ENCODE measurements at places on chromosomes 16 and 17.

- no peak for DNase-seq
These were observed 38.5 kb downstream of the OTOA start for GRCh38 chr16:21702276-21702675.

GRCh38 chr17:56779322-56779721 lies 54.4 kb downstream of the C17orf67 start:
- no peak for DNase-seq

DNA sequence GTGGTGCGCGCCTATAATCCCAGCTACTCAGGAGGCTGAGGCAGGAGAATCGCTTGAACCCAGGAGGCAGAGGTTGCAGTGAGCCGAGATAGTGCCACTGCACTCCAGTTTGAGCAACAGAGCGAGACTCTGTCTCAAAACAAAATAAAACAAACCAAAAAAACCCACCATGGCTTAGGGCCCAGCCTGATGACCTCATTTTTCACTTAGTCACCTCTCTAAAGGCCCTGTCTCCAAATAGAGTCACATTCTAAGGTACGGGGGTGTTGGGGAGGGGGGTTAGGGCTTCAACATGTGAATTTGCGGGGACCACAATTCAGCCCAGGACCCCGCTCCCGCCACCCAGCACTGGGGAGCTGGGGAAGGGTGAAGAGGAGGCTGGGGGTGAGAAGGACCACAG lies 1.4 kb upstream of the STH start:
- DNase-seq: no peak

DNA sequence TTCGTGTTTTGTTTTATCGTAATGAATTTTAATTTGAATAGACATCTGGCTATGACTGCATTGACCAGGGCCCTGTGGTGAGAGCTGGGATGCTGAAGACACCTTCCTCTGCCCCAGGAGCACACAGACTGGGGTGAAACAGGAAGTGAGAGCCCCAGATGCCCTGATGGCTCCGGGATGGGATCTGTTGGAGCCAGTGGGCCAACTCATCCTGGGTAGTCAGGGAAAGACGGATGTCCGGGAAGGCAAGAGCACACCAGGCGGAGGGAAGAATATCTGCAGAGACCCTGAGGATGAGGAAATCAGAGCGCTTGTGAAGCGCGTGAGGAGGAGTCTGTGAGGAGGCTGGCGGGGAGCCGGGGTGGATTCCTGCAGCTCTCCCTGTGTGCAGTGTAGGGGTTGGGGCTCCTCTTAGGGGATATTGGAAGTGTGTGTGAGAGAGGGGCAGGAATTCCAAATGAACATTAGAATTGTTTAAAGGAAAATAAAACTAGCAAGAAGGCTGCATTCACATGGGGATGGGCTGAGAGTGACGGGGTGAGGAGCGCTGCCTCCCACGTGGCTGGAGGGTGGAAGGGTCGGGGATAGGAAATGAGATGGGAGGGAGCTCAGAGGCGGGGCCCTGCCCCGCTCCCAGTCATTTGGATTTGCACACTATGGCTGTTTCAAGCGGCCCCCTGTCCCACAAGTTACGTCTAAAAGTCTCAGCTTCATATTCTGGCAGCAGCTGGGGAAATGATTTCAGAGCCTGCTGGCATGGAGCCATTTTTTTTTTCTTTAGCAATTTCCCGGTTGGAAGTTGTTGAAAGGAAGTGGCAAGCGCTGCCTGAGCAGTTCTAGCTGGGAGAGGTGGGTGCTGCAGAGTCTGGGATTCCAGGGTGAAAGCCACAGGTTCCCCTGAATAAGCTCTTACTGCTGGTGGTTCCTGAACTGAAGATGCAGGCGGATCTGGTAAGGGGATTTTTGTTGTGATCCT lies 71.2 kb upstream of the LGALS9 start:
- DNase-seq: no peak

- no peak for DNase-seq
These were observed 505.3 kb downstream of the HAPSTR1 start for GRCh38 chr16:9596788-9597187.

DNA sequence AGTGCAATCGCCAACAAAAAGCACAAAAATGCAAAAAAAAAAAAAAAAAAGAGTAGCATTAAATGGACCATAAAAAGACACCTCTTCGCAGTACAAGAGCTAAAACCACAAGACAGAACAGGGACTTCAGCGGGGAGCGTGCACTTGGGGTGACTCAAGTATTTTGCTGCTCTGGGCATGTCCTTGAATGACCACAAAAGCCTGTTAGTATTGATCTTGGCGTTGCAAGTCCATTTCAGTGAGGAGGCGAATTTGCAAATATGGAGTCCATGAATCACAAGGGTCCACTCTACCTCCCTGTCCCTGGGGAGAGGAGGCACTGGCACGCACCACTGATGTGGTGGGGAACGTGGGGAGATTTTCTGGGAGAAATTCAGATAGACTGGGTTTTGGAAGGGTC lies 78.9 kb downstream of the CNGB1 start:
- DNase-seq: no peak

DNA sequence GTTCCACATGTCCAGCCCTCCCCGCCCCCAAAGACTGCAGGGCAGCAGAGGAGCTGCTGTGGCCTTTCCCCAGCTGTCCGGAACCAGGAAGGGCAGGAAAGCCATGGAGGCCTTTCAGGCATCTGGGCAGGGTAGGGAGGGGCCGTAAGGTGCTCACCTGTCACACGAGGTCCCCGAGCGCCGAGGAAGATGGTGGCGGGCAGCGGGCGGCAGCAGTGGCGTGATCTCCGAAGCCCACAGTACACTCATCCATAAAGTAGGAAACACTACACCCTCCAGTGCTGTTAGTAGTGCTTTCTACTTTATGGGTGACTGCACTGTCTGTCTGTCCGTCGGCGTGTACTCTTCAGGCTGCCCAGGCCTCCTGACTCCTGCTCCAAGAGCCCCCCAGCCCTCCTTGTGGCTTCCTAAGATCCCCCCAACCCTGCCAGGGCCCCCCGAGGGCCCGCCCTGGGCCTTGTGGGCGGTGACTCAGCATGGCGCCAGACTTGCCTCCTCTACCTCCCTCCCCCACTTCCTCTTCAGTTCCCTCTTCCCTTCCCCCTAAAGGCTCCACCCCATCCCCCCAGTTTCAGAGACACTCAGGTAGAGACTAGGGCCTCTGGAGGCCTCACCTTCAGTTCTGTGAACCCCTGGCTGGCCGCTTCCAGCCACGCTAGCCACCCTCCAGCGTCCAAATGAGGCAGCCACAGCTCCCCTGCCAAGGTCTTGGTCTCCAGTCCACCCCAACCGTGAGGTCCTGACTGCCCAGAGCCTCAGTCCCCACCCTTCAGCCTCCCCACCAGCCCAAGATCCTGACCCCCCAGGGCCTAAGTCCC lies 2.6 kb upstream of the TSPOAP1 start:
- DNase-seq: peak; percentile 84

DNA sequence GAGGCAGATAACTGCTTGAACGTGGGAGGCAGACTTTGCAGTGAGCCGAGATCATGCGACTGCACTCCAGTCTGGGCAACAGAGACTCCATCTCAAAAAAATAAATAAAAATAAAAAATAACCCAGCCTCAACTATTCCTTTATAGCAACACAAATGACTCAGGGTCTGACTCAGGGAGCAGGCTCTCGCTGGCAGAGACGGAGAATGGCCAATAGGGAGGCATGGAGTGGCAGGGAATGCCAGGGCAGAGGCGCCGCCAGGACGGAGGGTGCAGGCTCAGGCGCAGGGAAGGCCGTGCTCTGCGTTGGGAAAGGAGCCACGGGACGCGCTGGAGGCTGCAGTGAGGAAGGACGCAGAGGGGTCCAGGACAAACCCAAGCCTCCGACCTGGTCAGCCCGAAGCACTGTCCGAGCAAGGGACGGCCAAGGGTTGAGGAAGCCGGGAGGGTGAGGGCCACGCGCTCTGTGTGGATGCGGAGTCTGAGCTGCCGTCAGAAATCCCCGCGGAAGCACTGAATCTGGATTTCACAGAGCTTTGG lies 40.3 kb downstream of the PKD1 start:
- DNase-seq: no peak
